ENCODE measurements at places on chromosomes 1 and 21. TPM values are rescaled to one million over a fixed set of nuclear protein-coding genes. Genes with fewer than 3 reads are reported as not detected.

The NHLH1 gene
- 0.19 TPM for total RNA-seq

The KRTAP13-4 gene
- not detected for total RNA-seq

The LCE1D gene
- not detected for total RNA-seq

The FAM72C gene
- 0.33 TPM for total RNA-seq

The SLC25A34 gene
- total RNA-seq, result 1.1 TPM

The WNT2B gene
- 2.3 TPM for total RNA-seq

The CADM3 gene
- 1.3 TPM for total RNA-seq

The SLAMF1 gene
- total RNA-seq, result not detected

The TMEM269 gene
- total RNA-seq, result not detected

The RNU1-4 gene
- total RNA-seq, result under 0.01 TPM

The SAMD13 gene
- 2.4 TPM for total RNA-seq

The VSIG8 gene
- not detected for total RNA-seq

The SPRR2G gene
- total RNA-seq, result not detected
